Suppressor macrophage treated with lipopolysaccharide for 4 hours (primary cell): ENCODE measurements at places on chromosomes 4 and X.

DNA sequence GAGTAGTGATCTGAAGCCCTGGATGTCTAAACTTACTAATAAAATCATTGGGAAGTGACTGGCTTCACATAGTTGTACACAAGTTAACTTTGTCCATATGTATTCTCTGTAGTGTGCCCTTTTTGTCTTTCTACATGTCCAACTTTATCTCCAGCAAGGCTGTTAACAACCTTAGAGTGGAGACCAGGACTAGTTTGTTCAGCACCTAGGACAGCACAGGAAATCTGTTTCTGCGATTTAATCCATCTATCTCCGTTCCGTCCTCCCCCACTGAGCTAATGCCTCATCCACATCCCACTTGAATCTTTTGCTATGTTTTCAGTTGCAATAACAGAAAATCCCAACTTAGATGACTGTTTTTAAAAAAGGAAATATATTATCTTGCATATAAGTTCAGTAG is 3.4 kb upstream of the ARR3 start:
- no peak for DNase-seq

GRCh38 chr4:183202523-183202922 is 103.5 kb downstream of the WWC2 start:
- no peak for DNase-seq

DNA sequence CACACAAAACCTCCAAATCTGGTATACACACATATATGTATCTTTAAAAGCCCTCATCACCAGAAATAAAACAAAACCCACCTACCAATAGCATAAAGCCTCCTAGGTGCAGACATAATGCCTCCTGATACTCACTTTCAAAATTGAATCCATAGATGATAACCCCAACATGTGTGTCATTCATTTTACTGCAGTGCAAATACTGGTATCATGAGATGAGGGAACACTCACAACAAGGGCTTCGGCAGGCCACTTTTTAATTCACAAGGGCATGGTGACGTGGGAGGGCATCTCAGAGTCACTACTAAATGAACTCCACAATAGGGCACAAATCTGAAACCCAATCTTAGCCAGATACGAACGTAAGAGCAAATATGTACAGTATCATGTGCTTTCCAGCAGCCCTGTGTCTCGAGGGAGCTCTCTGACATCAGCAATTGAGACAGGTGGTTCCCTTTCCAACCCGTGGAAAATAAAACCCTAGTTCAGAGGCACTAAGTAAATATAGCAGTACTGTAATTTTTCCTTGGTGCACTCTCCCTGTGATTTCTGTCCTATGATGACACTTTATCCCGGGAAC is 14.1 kb upstream of the PPARGC1A start:
- DNase-seq: no peak

GRCh38 chr4:61770456-61770855 is 570.3 kb downstream of the ADGRL3 start:
- DNase-seq: no peak

GRCh38 chrX:19765628-19766027 is 121.8 kb downstream of the SH3KBP1 start:
- DNase-seq: no peak

GRCh38 chr4:169988252-169988651 is 37.9 kb downstream of the MFAP3L start:
- DNase-seq: no peak

GRCh38 chr4:23091711-23092110 is 399.0 kb downstream of the GBA3 start:
- DNase-seq: no peak

GRCh38 chrX:98203800-98204199 is 1320.1 kb downstream of the RPA4 start:
- DNase-seq: no peak

DNA sequence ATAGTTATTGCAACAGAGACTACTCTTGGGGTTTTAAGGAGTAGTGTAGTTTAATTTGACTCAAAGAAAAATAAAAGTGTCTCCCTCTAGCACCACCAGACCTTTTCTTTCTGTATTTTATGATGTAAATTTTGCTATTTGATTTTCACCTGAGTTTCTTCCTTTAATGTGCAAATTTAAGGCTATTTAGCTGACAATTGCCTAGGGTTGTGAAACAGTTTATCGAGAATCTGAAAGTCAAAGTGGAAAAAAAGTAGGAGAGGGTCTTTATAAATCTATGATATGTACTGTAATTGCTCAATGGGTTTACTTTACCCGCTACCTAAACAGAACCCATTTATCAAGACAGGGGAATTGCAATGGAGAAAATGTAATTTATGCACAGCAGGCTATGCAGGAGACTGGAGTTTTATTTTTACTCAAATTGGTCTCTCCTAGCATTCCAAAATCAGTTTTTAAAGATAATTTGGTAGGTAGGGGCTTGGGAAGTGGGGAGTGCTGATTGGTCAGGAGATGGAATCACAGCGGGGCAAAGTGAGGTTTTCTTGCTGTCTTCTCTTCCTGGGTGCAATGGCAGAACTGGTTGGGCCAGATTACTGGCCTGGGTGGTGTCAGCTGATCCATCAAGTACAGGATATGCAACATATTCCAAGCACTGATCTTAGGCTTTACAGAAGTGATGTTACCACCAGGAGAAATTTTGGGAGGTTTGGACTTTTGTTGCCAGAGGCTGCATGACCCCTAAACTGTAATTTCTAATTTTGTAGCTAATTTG is 228.6 kb upstream of the TACR3 start:
- no peak for DNase-seq

- DNase-seq: no peak
These were observed 197.0 kb downstream of the STIM2 start for GRCh38 chr4:27057662-27058061.

DNA sequence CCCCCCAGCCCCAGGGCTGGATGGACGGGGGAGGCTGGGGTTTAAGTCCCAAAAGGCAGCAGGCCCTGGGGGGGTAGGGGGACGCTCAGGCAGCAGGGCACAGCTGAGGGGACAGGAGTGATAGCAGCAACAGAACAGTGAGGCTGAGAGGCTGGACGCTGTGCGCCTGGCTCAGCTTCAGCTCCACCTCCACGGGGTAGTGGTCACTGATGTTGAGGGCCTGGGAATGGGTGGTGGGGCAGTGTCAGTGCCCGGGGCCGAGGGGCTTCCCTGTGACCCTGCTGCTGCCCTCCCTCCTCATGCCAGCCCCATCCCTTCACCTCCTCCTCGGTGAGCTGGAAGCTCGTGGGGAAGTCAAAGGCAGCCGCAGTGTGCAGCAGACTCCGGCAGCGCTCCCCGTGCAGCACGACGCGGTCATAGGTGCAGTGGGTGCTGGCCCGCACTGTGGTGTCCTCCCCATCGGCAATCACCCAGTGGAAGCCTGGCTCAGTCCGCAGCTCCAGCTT is 4.5 kb downstream of the RPL10 start:
- no peak for DNase-seq

DNA sequence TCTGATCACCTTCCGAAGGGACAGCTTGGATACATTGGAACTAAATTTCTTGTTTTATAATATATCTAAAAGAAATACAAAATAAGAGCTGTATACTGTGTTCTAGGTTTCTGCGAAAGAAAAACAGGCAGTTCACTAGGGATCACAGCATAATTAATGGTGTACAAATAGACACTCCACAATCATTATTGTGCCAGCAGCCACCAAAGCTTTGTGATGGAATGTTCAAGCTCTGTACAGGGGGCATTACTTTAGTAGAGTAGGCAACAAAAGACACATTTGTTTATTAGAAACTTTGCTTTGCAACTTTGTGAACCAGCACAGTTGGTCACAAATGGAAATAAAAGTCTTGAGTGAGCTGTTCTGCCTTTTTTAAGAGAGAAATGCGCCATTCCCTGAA is 49.3 kb downstream of the SGMS2 start:
- DNase-seq: no peak

DNA sequence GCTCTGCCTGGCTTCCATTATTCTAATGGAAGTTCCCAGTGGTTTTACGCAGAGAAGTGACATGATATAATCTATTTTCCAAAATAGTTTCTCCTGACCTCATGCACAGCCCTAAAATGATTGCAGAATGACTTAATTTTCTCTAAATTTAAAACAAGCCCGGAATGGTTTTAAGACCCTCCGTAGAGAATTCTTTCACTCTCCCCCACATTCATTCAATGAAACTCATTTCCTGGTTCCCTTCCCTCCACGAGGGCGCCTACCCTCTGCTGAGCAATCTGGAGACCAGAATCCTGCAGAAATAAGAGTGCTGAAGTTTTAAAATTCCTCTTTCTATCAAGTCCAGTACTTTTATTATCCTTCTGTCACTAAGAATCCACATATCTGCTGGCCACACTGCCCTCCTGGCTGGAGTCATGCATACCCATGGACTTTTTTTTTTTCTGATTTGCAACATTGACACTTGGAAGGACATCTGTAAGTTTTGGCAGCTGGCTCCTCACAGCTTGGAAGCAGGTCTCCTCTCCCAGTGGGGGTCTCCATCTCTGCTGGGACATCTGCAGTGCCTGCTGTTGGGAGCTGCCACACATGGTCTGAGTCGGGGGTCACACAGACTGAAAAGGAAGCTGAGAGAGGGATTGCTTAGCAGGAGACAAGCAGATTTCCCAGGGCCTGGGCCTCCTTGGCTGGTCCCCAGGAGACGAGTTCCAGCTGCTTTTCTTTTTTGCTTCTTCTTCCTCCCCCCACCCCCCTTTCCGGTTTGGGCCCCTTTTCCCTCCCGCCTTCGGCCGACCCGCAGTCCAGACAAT is 86.1 kb downstream of the SOWAHB start:
- no peak for DNase-seq

DNA sequence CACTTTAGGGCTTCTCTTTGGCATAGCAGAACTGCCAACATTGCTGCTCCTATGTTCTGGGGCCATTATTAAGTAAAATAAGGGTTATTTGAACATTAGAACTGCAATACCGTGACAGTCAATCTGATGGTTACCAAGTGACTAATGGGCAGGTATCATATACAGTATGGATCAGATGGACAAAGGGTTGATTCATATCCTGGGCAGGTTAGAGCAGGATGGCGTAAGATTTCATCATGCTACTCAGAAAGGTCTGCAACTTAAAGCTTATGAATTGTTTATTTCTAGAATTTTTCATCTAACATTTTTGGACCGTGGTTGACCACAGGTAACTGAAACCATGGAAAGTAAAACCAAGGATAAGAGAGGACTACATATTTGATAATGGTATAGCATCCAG is 40.9 kb downstream of the BRCC3 start:
- no peak for DNase-seq

GRCh38 chr4:36360755-36361154 is 79.3 kb downstream of the DTHD1 start:
- DNase-seq: no peak

GRCh38 chr4:8076023-8076422 is 82.6 kb downstream of the ABLIM2 start:
- no peak for DNase-seq

DNA sequence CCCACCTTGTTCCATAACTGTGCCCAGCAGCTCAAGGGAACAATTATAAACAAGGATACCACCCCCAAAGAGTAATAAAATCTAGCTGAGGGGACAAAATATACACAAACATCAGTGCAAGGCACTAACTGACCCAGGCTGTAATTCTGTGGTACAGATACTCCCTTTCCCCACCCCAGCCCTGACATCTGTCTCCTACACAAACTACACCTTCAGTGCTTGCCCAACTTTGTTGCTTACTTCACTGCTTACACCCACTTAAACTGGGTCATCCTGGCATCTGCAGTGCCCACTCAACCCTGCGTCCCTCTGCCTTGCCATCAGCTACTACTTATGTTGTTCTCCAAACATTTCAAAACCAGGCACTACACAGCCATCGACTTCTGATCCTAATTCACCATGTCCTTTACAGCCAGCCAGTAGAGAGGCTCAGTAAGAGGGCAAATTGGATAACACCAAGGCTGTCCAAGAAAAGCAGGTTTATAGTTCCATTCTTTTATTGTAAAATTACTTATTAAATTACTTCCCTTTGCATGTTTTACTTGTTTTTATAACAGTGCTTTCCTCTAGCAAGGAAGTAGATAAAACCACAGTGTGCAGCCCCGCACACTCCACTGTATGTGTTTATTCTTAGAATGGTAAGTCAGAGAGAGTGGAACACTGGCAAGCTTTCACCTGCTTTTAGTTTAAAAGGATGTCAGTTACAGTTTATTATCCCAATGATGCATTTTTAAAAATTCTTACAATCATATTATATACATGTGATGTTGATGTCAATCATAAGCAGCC is 149.6 kb downstream of the INPP4B start:
- DNase-seq: no peak

GRCh38 chrX:39802908-39803307 is 294.9 kb downstream of the BCOR start:
- no peak for DNase-seq

DNA sequence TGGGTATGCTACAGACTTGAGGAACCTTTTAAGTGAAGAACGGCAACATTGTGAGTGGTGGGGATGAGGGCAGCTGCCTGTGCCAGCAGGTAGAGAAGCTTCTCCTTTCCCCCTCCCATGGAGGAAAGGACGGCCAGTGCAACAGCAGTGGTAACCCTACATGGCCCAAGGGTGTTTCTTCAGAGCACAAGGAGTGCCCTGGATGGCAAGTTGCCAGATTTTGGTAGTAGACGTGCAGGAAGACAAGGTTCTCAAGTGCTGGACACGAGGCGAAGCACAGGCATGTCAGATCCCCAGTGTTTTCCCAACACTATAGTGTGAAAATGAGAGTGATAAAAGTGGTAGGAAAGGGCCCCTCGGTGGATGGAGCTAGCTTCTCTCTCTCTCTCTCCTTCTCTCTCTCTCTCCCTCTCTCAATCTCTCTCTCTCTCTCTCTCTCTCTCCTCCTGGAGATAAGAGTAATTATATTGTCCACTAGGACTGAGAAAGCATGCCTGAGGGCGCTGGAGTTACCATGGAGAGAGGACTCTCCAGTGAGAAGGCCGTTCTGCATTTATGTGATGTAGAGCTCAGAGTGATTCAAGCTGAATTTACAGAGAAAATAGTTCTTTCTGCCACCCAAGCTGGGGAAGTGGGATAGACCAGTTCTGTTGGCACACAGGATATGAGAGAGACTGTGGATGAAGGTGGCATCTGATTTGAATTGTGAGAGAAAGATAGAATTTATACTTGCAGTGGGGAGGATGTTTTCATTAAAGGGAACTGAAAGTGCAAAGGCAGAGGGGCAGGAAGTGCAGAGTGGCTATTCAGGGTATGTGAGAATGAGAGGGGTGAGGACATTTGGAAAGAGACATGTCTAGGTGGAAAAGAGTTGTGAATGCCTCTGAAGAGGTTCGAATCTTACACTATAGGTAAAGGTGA is 25.7 kb upstream of the TRPC3 start:
- peak; percentile 7 for DNase-seq

DNA sequence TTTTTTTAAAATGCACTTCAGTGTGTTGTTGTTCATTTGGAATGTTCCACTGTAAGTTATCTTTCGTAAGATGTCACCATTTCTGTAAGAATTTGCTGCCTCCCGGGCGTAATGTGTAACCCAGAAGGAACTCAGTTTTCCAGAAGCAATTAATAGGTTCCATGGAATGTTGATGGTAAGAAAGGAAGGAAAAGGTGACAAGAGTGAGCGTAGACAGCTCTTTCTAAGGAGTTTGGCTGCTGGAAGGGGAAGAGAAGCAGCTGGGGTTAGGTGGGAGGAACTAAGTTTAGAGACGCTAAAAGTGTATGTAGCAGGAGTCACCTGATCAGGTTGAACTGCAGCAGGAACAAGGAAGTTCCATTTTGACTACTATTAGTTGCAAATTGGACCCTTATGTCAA is 35.9 kb downstream of the PNMA5 start:
- peak; percentile 9 for DNase-seq
